ENCODE measurements at places on chromosomes 4 and X.

- DNase-seq: no peak
These were observed 210.6 kb upstream of the DKK2 start for GRCh38 chr4:107246761-107247160.

GRCh38 chr4:142565771-142566170 lies 280.3 kb downstream of the INPP4B start:
- no peak for DNase-seq

- no peak for DNase-seq
These were observed 9.2 kb downstream of the PLK4 start for GRCh38 chr4:127889903-127890302.

- no peak for DNase-seq
These were observed 55.7 kb downstream of the FAT4 start for GRCh38 chr4:125370478-125370877.

DNA sequence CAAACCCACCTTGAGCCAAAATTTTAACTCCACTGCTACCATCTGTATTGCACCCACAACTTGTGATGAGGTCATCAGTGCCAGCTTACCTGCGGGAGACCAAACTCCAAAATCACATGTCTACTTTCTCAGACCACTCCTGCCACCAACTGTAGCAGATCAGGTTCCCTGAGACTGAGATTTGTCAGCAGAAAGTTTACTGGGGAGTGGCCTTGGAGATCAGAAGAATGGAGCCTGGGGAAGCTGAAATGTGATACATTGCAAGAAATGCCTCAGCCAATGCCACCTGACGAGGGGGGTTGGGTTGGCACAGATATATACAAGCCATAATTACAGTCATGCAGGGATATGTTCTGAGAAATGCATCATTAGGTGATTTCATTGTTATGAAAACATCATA lies 19.1 kb downstream of the HAUS3 start:
- no peak for DNase-seq

GRCh38 chr4:8470451-8471024 lies 30.0 kb downstream of the TRMT44 start:
- DNase-seq: no peak

DNA sequence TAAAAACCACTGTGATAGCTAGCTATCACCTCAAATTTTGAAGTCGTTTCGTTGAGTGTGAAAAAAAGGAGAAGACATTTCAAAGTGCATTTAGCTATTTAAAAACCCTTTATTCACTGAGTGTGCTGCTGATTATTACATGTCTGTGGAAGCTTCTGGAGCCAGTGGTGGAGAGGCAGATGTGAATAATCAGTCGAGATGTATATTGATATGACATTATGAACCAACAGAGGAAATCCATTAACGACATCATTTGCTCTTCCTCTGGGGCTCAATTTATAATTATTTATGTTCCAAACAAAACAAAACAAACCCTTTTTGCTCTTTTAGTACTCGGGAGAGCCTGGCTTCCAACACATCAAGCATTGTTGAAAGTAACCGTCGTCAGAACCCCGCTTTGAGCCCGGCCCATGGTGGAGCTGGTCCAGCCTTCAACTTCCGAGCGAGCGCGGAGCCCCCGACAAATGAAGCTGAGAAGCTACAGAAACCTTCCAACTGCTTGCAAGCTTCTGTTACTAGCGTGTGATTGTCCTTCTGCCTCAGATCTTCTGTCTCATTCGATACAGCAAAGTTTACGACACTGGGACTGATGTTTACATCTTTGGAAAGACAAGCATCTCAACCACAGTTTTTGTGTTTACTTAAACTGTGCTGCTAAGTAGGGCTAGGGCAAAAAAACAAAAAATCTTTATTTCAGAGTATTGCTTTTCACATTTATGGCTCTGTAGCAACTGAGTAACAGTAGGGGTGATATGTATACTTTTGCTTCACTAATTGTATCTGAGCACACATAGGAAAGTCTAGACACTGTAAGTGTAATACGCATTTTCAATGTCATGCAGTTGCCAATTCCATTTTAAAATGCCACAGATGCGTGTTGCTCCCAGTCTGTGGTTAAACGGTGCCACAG lies 111.9 kb downstream of the STOX2 start:
- DNase-seq: no peak

- DNase-seq: no peak
These were observed 77.1 kb upstream of the LSM6 start for GRCh38 chr4:146098397-146098796.

DNA sequence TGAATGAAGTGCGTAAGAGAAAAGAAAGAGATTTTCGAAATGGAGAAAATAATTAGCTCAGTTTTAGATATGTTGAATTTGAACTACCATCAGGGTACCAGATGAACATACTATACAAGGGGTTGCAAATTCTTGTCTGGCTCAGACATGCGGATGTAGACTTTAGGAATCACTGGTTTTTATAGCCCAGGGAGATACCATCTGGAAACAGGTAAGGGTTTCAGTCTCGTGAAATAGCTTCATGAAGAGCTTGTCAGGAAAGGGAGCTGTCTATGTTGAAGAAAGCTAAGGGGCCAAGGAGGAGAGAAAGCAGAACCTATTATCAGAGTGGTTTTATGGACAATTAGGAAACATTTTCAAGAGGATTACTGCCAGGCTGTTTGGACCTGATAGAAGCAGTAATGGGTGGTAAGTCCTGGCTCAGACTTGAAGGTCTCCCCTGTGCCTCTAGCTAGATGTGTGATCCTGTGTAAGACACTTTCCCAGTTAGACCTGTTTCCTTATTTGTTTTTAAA lies 6.7 kb downstream of the RAB9A start:
- DNase-seq: no peak

DNA sequence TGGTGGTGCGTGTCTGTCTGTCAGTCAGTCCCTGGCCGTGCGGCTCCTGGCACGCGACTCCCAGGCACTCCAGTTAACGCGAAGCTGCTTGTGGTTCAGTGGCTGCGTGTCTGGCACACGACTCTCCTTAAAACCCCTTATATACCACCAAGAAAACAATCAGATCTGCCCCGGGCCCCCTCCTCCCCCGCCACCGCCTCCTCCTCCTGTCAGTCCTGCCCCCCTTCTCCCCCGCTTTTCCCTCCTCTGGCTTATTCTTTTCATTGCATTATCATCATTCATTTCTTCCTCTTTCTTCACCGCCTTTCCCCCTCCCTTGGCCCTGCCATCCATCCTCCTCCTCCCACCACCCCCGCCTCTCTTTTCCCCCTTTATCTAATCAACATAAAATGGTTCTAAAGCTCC lies at the start of gene NEUROG2:
NEUROG2 (minus strand) TSS at position 115 of the 405 bp plus-strand sequence. CDS start 705 bp downstream, outside the sequence.
- no peak for DNase-seq

DNA sequence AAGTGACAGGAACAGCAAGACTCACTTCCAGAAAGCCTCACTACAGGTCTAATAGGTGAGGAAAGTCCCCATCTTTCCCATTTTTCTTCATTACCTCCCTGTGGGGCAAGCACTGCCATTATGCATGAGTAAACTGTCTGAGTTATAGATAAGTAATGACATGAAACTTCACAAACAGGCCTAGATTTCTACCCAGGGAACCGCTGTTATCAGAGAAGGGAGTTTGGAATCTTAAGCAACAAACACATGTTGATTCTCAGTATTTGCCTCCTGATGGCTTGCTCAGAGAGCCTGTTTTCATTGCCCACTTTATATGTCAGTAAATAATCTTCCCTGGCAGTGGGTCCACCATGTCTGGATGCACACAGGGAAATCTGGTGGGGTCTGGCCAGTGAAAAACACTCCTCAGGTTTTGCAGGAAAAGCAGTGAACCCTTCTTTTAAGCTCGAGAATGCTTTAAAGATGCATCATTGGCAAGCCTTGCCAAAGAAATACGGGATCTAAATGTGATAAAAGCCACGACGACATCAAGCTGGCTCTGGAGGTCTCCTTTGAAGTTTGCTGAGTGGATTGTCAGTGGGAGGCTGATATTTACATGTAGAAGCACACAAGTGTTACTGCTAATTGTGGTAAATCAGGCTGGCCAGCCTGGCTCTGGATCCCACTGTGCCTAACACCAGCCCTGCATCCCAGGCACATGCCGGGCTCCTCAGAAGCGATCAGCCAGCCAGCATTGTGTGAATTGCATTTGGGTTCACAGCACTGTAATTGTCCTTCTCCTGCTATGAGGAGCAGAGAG lies 25.2 kb downstream of the PDGFRA start:
- no peak for DNase-seq

- no peak for DNase-seq
These were observed 89.5 kb downstream of the LCORL start for GRCh38 chr4:17932041-17932440.

- no peak for DNase-seq
These were observed 200.2 kb downstream of the CPEB2 start for GRCh38 chr4:15202481-15202880.

DNA sequence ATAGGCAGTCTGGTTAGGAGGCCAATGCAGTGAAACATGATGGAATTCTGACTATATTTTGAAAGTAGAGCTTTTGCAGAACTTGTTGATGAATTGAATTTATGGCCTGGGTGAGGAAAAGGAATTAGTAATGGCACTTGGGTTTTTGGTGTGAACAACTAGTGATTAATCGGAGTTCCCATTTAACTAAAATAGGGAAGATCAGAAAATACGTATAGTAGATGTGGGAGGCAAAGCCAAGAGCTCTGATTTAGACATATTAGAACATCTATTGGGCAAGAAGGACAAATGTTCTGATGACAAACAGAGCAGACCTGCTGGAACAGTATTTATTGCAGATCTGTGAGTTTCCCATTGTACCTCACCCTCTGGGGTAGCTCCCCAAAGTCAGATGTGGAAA lies 12.3 kb upstream of the NDP start:
- no peak for DNase-seq

GRCh38 chr4:29770627-29771026 lies 949.5 kb upstream of the PCDH7 start:
- no peak for DNase-seq

- no peak for DNase-seq
These were observed 210.4 kb downstream of the KLHL4 start for GRCh38 chrX:87728024-87728423.

GRCh38 chr4:39085891-39086290 lies 23.9 kb downstream of the KLHL5 start:
- DNase-seq: no peak

DNA sequence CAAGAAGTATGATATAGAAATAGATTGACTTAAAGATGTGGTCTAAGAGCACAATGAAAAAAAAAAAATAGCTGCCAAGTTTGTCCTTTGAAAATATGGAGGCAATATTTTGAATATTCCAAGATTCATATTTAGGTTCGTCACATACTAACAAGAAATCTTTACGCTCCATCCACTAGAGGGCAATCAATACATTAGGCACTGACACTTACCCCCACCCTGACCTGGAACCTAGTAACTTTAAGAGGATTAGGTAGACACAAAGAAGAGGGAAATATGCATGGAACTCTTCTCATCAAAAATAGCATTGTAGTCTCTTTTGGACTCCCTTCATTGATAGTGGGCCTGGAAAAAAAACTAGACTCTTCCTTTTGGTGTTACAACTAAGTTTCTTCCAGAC lies 1108.1 kb downstream of the PCDH19 start:
- no peak for DNase-seq

GRCh38 chrX:29012867-29013266 lies 425.6 kb downstream of the IL1RAPL1 start:
- DNase-seq: no peak

- no peak for DNase-seq
These were observed 58.2 kb upstream of the RBM47 start for GRCh38 chr4:40687676-40688389.

- DNase-seq: no peak
These were observed 814.8 kb upstream of the GRID2 start for GRCh38 chr4:91488946-91489345.

DNA sequence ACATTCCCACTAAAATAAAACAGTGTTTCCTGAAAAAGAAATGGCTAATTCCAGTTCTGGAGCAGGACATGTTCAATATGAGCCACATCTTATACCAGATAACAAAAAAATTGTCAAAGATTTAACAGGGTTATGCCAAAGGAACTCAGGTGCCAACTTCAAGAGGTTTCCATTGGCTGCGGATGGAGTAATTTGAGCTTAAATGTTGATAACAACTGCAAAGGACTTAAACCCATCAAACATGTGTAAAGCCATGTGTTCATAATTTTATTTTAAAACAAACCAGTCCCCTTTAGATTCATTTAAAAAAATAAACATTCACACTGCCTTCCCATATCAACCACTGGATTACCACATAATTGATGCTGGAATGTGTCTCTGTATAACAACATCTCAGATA lies 156.4 kb upstream of the PCDH18 start:
- no peak for DNase-seq

DNA sequence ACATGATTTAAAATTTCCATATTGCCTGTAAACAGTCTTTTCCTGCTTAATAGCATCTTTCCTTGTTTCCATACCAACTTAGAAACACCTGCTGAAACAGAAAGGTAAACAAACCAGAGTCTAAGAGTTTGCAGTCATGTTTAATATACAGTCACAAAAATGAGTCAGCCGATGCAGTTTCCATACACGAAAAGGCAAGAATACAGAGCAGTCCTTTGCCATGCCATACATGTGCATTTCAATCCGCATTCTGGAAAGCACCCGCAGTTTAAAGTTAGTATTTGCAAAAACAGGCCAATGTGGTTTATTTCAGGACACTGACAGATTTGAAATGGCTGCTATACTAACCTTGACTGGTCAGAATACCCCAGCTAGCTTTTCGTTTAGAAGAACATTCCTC lies 32.1 kb downstream of the ASB5 start:
- no peak for DNase-seq

GRCh38 chr4:69830560-69831269 lies 29.2 kb downstream of the SULT1E1 start:
- DNase-seq: no peak

GRCh38 chr4:176601124-176601523 lies 191.6 kb downstream of the VEGFC start:
- no peak for DNase-seq

Data from NCI-H446 (cell line).